ENCODE measurements at places on chromosomes 3 and 15.

- peak; percentile 12 for DNase-seq
Observed at GRCh38 chr15:67803996-67804843, 21.1 kb upstream of the SKOR1 start.

GRCh38 chr3:12706504-12707253 lies 42.8 kb upstream of the RAF1 start:
- no peak for DNase-seq

DNA sequence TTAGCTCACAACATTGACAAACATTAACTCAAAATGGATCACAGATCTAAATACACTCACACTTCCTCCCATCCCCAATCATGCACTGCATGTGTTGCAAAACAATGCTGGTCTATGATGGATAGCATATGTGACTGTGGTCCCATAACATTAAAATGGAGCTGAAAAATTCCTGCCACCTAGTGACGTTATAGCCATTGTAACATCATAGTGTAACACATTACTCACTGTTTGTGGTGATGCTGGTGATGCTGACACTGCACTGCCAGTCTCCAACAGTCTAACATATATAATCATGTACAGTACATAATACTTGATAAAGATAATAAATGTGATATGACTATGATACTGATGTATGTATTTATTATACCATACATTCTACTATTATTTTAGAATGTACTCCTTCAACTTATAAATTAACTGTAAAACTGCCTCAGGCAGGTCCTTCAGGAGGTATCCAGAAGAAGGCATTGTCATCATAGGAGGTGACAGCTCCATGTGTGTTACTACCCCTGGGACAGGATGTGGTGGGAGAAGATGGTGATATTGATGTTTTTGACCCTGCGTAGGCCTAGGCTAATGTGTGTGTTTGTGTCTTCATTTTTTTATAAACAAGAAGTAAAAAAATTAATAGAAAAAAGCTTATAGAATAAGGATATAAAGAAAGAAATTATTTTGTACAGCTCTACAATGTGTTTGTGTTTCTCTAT lies 41.3 kb downstream of the TXNRD3 start:
- DNase-seq = no peak

- no peak for DNase-seq
Observed at GRCh38 chr3:5429517-5429890, 242.0 kb downstream of the EDEM1 start.

DNA sequence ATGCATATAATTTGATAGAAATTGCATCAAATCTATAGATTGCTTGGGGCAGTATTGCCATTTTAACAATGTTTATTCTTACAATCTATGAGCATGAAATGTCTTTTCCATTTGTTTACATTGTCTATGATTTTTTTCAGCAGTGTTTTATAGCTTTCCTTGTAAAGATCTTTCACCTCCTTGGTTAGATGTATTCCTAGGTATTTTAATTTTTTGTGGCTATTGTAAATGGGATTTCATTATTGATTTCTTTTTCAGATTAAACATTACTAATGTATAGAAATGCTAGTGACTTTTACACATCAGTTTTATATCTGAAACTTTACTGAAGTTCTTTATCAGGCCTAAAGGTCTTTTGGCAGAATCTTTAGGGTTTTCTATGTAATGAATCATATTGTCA lies 237.6 kb upstream of the STAC start:
- DNase-seq = no peak

GRCh38 chr15:67187351-67187854 lies 67.1 kb downstream of the AAGAB start:
- DNase-seq = no peak

- no peak for DNase-seq
Observed at GRCh38 chr3:152177757-152178156, 91.0 kb upstream of the MBNL1 start.

DNA sequence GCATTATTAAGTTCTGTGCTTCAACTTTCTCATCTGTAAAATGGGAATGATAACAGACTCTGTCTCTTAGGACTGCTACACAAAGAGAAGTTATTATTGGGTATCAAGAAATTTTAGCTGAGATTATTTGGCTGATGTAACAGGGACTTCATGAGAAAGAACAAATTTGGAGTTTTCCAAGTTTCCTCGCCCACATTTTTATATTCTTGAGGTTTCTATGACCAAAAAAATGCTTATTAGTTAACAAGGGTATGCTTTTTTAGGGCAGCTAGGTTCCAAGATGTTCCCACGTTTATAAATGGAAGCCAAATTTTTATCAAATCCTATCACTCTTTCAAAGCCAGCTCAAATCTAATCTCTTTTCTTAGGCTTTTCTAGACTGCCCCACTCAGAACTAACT lies 50.6 kb upstream of the C3orf80 start:
- no peak for DNase-seq

GRCh38 chr3:9111417-9111816 lies 138.0 kb downstream of the SRGAP3 start:
- DNase-seq = peak; percentile 33

DNA sequence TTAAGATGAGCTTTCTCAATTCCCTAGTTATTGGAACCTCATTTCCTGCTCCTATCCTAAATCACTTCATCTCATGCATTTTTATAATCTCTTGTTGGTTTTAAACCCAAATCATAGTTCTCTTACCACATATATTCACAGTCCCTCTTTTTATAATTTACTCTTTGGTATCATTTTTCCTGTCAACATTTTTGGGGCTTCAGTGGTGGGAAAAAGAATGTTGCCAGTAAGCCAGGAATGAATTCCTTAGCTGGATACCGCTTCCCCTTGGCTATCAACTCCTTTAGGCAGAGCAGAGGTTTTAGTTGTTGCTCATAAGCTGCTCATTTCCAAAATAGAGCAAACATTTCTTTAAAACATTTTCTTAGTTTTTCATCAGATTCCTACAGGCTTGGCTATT lies 112.3 kb downstream of the GALK2 start:
- DNase-seq = no peak

DNA sequence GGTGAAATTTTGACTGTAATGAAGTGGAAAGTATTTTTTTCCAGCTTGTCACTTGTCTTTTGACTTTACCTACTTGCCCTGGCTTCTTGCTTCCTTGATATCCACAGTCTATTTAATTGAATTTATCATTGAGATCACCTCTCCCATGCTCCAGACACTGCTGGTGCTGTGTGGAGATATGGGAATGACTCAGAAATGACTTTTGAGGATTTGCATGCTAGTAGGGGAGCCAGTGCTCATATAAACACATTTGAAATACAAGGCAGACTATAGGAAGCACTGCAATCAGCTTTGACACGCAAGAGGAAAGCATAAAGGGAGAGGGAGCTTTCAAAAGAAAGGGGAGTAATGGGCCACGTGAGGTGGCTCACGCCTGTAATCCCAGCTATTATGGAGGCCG lies 7.3 kb upstream of the TRPM1 start:
- no peak for DNase-seq

DNA sequence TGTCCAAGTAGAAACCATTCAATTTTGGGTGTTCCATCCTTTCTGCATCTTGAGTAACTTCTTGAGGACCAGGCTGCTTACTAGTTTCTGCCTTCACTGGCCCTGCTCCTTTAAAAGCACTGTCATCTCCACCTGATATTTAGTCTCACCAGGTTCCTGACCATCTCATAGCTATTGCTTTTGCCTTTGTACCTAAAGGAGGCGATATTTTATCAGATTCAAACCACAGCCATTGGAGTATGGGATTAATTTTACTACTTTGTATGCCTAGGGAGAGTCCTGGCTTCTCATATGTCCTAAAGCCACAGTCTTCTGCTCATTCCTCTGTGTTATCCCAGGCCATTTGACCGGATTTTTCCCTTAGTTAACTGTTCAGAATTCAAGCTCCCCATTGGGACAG lies 51.8 kb upstream of the RFX7 start:
- no peak for DNase-seq

- peak; percentile 74 for DNase-seq
Observed at GRCh38 chr3:52339612-52340011, 23.5 kb downstream of the DNAH1 start.

DNA sequence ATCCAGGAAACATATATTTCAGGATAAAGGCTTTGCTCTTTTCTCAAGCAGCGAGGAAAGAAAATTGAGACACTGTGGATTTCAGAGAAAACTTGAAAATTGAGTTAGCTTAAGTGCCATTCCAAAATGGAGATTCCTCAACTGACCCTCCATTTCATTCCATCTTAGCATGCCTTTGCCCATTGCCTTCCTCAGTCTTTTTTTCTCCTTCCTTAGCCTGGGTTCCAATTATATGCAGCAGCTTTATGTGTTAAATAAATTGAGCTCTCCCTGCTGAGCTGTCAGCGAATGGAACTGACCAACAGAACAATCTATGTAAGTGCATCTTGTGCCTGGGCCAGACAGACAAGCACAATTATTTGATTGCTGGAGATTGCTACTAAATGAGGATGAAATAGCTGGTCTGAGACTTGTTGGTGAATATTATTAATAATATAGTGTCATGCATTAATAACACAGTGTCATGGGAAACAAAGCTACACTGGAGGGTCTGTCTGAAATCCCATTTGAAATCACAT lies 6.9 kb upstream of the DNAJC19 start:
- DNase-seq = no peak

- no peak for DNase-seq
Observed at GRCh38 chr3:14082108-14082657, 42.5 kb downstream of the CHCHD4 start.

DNA sequence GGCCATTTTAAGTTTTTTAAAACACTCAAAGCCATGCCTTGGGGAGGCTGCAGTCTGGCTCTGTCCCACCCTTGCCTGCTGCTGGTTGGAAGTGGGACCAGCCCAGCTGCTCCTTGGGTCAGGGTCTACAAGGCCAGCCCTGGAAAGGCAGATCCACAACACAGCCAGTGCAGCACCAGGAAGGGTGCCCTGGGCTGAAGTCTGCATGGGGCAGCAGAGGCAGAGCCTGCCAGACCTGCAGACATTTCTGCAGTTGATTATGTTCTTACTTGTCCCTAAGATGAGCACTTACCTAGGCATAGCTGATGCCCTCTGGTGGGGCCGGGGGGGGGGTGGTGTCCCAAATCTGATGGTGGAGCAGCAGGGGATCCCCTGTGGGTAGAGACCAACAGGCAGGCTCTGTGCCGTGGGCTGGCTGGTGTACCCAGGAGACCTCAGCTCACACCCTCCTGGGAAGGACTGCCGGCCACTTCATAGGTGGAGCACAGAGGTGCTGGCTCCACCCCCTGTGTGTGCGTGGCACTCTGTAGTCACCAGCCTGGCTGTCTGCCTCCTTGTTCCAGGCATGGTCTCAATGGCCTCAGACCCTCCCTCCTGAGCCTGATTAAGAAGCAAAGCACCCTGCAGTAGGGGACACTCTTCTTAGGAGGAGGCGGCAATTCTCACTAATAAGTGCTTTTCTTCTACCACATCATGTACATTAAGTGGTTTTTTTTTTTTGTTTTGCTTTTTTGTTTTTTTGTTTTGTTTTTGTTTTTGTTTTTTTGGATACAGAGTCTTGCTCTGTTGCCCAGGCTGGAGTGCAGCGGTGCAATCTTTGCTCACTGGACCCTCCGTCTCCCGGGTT lies 97.4 kb upstream of the KLF13 start:
- no peak for DNase-seq

DNA sequence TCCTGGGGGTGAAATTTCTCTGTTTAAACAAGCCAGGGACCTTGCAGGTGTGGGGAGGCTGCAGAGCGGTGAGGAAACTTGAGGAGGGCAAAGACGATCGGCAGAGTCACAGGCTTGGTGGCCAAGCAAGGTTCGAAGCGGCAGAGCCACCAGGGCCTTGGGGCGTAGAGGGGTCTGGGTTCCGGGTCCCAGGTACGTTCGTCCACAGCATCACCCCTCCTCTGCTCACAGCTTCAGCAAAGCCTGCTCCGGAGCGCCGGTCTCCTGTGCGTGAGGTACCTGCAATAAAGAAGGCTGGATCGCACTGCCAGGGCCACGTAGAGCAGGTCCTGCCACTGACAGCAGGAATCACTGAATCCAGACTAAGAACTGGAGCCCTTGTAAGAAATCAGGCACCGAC lies 66.8 kb upstream of the PCSK6 start:
- DNase-seq = no peak

- DNase-seq = no peak
Observed at GRCh38 chr3:25426408-25426807, 1.7 kb upstream of the RARB start.

DNA sequence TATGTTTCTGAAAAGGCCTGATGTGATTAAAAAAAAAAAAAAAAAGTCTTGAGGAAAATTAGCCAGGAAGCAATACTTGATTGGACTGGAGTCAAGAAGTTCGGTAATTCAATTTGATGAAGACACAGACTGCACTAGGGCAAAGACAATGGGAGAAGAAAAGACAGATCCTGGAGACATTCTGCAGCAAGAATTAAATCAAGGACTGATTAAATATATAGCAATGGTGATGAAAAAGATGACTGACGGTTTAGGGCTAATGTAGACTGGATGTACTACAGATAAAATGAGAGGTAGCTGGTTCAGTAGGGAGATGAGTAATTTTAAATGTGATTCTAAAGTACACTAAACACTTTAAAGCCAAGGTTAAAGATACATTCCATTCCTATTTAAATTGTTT lies 13.8 kb downstream of the MRPL47 start:
- no peak for DNase-seq

DNA sequence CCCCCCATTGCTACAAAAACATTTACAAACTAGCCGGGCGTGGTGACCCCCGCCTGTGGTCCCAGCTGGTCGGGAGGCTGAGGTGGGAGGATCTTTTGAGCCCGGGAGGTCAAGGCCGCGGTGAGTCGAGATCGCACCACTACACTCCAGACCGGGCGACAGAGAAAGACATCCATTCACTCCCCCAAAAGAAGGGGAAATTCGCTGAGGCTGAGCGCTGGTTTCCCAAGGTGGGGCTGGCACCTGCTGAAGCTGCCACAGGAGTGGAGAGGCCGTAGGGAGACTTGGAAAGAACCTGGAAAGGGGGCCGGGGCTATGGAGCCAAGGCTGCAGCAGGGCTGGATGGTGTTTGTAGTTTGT lies 732 bp upstream of the CRTC3 start:
- DNase-seq = no peak
